ENCODE measurements at places on chromosomes 3 and 15. TPM values are rescaled to one million over a fixed set of nuclear protein-coding genes. Genes with fewer than 3 reads are reported as not detected.

Gene C15orf62
- polyA plus RNA-seq = 0.53 TPM

Gene CHRNA5
- not detected for polyA plus RNA-seq

Gene CLDN18
- polyA plus RNA-seq = not detected

Gene ZPLD1
- polyA plus RNA-seq = not detected

Gene CCR4
- polyA plus RNA-seq = 0.08 TPM

Gene FETUB
- not detected for polyA plus RNA-seq

Gene LSMEM2
- polyA plus RNA-seq = not detected

Gene GOLGA8K
- not detected for polyA plus RNA-seq

Gene TIMP4
- not detected for polyA plus RNA-seq

Gene SERPINI1
- 49.3 TPM for polyA plus RNA-seq

Gene NDN
- polyA plus RNA-seq = 0.85 TPM

Gene NXPE3
- 15.8 TPM for polyA plus RNA-seq

Gene ATG7
- polyA plus RNA-seq = 21.3 TPM

Gene RASL12
- not detected for polyA plus RNA-seq

Gene SH2D7
- not detected for polyA plus RNA-seq

Gene NR2F2
- not detected for polyA plus RNA-seq

Gene ACKR4
- polyA plus RNA-seq = not detected

Gene CPB1
- not detected for polyA plus RNA-seq

Gene GALNT15
- polyA plus RNA-seq = not detected

Gene OR5H15
- not detected for polyA plus RNA-seq

Gene GABRG3
- polyA plus RNA-seq = not detected

Gene HRH1
- polyA plus RNA-seq = not detected

Gene WDR93
- polyA plus RNA-seq = not detected

Gene ATP13A4
- polyA plus RNA-seq = not detected

Gene SI
- polyA plus RNA-seq = not detected

Gene CELSR3
- polyA plus RNA-seq = 0.28 TPM

Gene ITIH1
- not detected for polyA plus RNA-seq

Gene PTX3
- polyA plus RNA-seq = not detected

Gene ECE2
- not detected for polyA plus RNA-seq

Gene ONECUT1
- not detected for polyA plus RNA-seq

Gene GPR171
- 0.62 TPM for polyA plus RNA-seq

Gene TTC14
- polyA plus RNA-seq = 27.8 TPM

Gene ZNF385D
- not detected for polyA plus RNA-seq

Gene RETNLB
- not detected for polyA plus RNA-seq

Gene PFN2
- polyA plus RNA-seq = 1.2 TPM

Gene LRRC49
- polyA plus RNA-seq = 0.63 TPM

Gene CX3CR1
- polyA plus RNA-seq = 1.5 TPM

Gene TRH
- polyA plus RNA-seq = not detected

Gene SAXO2
- 4.1 TPM for polyA plus RNA-seq

Gene SIDT1
- 58.4 TPM for polyA plus RNA-seq
